CMK (cell line): ENCODE measurements at places on chromosomes 4 and X.

- no peak for DNase-seq
These were observed 309.5 kb upstream of the FMR1 start for GRCh38 chrX:147602176-147602696.

GRCh38 chrX:11766487-11766886, 8.4 kb downstream of the MSL3 start:
- no peak for DNase-seq

- DNase-seq = no peak
These were observed 61.8 kb downstream of the HMGB2 start for GRCh38 chr4:173272314-173272713.

GRCh38 chr4:5477613-5478012, 230.7 kb downstream of the EVC2 start:
- no peak for DNase-seq

GRCh38 chr4:96827086-96827485, 987.2 kb downstream of the PDHA2 start:
- DNase-seq = no peak

DNA sequence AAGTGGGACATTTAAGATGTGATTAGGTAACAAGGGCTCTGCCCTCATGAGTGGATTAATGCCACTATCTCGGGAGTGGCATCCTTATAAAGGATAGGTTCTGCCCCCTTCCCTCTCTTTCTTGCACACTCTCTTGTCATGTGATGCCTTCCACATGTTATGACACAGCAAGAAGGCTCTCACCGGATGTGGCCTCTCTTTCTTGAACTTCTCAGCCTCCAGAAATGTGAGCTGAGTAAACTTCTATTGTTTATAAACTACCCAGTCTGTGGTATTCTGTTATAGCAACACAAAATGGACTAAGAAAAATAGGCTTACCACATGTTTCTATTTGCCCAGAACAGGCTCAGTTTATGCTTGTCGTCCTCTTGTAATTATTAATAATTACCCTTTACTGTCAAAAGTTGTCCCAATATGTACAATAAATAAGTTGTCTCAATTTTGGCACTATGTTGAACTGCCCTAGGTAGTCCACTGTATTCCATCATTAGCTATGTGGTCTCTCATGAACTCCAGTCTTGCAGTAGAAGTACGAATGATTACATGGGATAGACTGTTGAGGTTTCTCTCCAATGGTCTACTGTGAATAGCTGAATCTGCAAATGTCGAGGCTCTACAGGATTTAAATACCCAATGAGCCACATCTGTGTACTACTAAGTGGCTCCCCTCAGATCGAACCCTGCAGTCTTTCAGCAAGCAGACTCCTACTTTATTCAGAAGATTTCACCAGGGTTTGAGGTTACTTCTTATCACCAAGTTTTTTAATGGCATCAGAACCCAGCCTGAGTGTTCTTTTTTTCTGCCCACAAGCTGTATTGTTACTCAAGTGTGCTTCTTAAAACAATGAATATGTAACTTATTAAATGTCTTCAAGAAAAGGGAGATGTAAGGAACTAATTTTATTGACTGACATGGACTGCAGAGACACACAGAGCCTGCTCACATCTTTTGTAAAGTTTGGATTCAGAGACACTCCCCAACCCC, 102.0 kb upstream of the LEF1 start:
- no peak for DNase-seq

GRCh38 chrX:42946544-42947194, 168.7 kb upstream of the PPP1R2C start:
- DNase-seq = no peak

DNA sequence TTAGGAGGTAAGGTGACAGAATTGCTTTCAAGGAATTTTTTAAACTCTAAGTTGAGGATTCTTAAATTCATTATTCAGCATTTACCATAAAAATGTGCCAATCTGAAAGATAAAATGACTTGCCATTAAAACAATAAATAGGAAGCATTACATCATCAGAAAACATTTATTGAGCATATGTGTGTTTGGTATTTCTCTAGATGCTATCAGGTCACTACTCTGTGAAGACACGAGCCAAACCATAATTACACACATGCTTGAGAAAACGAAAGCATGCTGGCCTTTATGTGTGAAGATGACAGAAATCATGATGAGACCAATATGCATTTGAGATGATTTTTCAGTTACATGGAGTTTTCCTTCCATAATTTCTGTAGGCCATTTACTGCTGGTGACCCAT, 12.3 kb upstream of the IL21 start:
- no peak for DNase-seq

- no peak for DNase-seq
These were observed 79.7 kb upstream of the BANK1 start for GRCh38 chr4:101710806-101711205.

GRCh38 chr4:37537484-37537883, 148.7 kb downstream of the RELL1 start:
- no peak for DNase-seq

DNA sequence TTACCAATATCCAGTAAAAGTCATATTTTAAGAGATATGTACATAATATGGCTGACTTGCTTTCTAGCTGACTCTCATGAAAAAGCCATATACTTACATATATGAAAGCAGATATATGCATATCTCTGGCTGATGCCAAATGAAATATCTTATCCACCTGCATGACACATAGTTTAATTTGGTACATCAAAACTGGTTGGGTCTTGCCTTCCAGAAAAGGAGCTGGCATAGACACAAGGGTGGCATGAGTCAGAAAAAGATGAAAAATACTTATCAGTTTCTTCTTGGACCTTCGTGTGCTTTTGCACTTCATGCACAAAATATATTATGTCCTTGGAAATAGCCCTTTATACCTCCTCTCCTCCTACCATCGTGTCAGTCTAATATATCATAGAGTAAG, 32.1 kb downstream of the TIGD4 start:
- no peak for DNase-seq

DNA sequence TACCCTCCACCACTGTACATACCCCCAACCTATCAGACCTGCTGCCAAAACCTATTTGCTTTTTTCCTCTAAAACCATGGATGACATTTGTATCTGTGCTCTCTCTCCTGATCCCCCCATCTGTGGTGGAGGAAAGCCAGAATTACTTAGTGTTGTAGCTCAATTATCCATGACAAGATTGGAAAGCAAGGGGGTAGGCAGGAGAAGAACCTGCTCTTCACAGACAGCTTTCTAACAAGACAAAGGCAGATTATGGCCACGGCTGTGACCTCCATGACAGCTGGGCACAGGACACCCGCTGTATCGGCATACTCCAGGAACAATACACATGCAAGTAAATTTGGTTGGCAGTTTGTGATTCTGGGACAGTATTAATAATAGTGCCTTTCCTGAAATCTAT, 186.7 kb downstream of the ENOX2 start:
- DNase-seq = no peak

DNA sequence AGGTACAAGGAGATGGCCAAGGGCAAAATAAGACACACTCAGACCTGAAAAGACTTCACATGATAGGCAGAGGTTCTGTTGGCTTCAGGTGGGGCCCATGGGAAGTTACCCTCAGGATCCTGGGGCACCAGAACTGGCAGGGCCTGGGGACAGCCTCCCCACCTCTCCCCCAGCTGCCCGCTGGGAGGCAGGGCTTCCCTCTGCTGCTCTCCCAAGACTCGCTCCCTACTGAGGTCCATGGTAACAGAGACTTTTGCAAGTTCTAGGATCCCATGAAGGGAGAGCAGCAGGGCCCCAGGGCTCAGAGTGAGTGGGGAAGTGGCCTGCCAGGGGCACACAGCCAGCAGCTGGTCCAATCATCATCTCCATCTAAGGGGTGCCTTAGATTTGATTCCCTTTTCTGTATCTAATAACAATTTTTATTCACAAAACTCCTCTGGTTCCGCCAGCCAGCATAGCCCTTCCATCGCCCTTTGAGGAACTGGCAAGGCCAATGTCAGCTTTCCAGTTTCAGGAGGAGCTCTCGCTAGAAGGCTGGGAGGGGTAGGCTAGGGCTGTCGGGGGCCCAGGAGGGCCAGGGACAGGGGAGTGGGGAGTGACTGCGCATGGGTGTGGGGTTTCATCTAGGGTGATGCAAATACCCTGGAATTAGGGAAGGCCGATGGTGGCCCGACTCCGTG, 78.2 kb downstream of the SLC2A9 start:
- DNase-seq = no peak

- DNase-seq = no peak
These were observed 4.6 kb upstream of the PKD2 start for GRCh38 chr4:88002786-88003185.

GRCh38 chr4:85028910-85029309, 62.4 kb upstream of the WDFY3 start:
- no peak for DNase-seq

- DNase-seq = no peak
These were observed 105.0 kb downstream of the PALLD start for GRCh38 chr4:168601899-168602298.

GRCh38 chr4:71411981-71412380, 73.2 kb downstream of the SLC4A4 start:
- no peak for DNase-seq

DNA sequence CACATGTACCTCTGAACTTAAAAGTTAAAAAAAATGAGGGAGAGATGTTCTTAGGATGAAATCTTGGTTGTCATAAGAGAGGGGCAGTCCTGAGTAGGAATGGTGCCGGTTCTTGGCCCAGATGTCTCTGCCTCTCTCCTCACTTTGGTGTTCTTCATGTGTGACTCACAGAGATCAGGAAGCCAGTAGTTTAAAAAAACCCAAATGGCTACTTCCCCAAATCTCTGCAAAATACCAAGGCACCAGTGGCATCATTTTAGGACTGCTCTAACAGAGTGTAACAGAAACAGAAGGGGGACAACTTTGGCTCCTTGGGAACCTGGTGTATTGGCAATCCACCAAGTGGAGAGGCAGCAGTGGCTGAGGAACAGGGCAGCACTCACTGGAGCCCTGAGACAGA, 116.8 kb downstream of the SCD5 start:
- DNase-seq = no peak

GRCh38 chrX:50497114-50497513, 26.5 kb upstream of the DGKK start:
- no peak for DNase-seq

- no peak for DNase-seq
These were observed 12.4 kb upstream of the ADH7 start for GRCh38 chr4:99447513-99447912.

GRCh38 chr4:157587681-157588423, 367.3 kb downstream of the GRIA2 start:
- no peak for DNase-seq
